Activated T-cell treated with anti-CD3 and anti-CD28 coated beads, Interleukin-2, amount 50 U/mL, for 24 hours (primary cell): ENCODE measurements at places on chromosomes 5 and 9.

GRCh38 chr9:84121991-84122523, 141.5 kb downstream of the RMI1 start:
- DNase-seq: no peak

GRCh38 chr5:153513156-153513555, 22.7 kb downstream of the GRIA1 start:
- DNase-seq: no peak

GRCh38 chr9:110605565-110605964, 26.0 kb upstream of the SVEP1 start:
- no peak for DNase-seq

DNA sequence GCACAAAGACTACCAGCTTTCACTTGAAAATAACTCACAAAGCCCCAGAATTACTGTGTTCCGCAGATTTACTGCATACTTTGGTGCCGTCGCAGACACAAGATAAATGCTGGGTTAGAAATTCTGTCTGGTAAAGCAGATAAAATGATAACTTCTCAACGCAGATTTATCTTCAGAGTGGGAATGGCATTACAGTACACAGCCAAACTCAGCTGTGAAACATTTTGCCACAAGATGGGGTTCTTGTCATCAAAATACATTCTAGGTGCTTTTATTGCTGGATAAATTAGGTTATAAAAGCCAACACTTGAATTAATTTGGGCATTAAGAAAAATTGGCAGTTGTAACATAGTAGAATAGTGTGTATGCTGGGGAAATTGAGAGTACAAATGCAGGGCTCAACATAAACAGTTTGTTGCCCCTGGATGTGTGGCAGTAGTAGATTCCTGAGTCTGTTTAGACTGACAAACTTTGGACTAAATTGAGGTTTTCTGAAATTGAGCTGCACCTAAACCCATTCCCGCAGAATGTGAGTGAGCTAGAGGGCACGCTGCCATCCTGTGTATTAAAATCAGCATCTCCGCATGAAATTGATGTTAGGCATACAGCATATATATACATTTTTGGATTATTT, 61.1 kb downstream of the LMNB1 start:
- DNase-seq: no peak

DNA sequence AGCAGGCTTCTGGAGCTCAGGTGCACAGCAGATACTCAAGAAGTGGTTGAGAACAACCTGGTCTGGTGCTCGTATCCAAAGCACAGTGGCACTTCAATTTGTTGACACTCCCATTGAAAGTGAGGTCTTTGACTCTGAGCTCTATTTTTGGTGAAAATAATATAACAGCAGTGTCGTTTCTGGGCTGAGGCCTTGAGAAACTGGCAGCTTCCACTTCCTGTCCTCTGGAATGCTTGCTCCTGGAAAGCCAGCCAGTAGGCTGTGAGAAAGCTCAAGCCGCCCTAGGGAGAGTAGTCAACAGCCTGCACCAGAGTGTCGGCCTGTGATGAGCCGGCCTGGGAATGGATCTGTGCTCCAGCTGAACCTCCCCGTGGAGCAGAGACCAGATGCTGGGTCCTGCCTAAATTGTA, 6.8 kb upstream of the SUSD3 start:
- no peak for DNase-seq

DNA sequence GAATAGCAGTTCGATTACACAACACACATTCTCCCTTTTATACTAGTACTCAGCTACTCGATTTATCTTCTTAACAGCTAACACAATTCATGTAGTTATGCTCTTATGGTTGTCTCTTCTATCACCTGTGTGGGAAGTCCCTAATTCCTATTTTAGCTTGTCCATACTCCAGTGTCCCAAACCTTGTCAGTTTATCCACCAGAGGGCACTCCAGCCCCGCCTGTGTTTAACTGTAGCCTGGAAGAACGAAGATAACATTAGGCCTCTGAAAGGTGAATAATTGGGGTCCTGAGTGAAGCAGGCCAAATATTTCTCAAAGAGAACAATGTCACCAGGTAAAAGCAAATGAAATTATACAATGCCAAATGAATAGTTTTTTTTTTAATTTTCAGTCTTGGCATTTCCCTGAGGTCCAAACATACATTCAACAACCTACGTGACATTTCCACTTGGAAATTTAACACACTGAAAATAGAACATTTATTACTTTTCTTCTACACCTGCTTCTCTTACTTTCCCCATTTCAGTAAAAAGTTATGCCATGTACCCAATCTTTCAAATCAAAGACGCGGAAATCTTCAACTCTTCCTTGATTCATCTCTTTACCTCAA, 560.7 kb downstream of the HTR1A start:
- DNase-seq: no peak

- DNase-seq: no peak
Measured at GRCh38 chr5:118052503-118052902, 935.8 kb downstream of the DTWD2 start.

DNA sequence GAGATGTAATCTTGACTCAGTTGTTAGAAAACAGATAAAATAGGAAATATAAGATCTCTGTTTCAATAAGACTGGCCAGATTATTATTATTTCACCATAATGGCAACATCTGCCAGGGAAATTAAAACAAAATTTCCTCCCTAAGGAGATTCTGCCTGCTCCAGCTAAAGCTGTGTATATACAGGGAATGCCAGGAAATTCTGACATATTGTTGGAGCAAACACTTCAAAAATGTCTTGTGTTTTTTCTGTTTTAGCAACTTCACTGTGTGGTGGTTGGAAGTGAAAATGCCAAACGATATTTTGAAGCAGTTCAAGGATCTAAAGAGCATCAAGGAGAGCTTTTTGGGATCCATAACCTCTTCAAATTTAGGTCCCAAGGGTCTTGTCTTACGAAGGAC, 90.8 kb downstream of the ERCC6L2 start:
- DNase-seq: no peak

DNA sequence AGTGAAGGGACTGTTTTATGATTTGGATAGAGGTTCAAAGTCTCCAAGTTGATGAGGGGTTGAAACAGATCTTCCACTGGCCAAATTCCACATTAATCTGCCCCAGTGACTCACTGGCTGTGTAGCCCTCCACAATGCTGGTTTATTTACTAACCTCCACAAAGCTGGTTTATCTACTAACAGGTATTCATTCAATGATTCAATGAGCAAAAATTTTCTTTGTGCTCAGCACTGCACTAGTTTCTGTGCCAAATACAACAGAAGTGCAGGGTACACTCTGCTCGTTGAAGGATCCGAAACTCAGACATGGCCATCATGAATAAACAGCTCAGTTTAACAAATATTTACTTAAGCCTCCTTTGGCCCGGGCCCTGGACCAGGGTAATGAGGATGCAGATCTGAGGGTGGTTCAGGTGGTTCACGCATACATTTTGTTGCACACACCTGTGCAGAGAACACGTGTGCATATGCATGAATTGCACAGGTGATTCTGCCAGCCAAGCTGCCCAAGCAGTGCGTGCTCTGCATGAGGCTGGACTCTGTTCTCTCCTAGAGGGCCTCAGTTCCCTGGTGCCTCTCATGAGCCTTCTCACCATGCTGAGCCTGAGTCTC, 71.0 kb downstream of the SH3PXD2B start:
- no peak for DNase-seq

DNA sequence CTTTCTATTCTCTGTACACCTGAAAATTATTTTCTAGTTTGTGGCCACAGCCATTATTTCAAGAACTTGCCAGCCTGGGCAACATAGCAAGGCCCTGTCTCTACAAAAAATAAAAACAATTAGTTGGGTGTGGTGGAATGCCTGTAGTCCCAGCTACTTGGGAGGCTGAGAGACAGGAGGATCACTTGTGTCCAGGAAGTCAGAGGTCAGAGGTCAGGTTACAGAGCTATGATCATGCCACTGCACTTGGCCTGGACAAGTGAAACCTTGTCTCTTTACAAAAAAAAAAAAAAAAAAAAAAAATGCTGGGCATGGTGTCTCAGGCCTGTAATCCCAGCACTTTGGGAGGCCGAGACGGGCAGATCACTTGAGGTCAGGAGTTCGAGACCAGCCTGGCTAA, 58.3 kb downstream of the HMGCR start:
- DNase-seq: no peak

- no peak for DNase-seq
Measured at GRCh38 chr5:135225856-135226560, 173.0 kb downstream of the MACROH2A1 start.

DNA sequence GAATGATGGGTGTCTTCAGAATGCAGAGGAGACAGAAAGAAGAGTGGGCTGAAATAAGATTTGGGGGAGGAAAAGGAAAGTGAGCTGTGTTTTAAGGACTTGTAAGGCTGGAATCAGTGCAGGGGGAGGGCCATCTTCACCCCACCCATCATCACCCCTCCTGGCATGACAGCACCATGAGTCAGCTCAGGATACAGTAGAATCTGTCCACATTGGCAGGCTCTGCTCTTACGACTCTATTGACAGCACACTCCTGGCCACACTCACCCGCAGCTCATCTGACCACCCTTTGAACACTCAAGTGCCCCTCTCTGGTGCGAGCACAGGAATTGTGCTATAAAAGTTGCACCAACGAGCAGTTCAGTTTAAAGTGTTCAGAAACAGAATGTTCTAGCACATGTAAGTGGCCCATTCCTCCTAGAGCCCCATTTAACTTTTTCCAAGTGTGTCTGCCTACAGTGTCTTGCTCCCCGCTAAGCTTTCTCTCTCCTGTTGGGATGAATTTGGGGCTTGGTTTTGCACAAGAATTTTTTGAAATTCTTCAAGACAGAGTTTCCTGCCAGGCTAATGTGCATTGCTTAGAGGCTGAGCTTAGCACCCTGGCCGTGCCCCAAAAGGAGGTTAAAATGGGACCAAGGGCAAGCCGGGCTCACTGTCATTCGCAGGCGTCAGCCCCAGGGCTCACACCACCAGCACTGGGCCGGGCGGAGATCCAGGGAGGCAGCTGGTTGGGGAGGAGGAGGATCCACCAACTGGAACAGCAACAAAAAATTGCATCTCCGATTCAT, 12.0 kb downstream of the ADRA1B start:
- DNase-seq: no peak
